ENCODE measurements at places on chromosomes 12 and 14.

DNA sequence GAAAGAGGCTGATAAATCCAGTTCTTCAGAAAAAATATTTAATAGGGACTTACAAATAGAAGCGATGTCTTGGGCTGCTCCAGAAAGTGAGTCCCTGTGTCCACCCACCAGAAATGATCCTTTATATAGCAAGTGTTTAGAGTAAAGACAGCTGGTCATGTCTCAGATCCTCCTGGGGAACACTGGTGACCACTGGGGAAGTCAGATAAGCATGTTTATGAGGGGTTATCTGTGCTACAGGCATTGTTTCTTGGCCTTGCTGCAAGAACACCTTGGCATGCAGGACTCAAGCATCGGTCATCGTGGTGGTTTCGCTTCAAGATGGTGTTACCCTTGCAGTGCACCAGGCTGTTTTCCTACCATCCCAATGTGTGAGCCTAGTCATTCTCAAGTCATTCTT, 27.2 kb downstream of the CPM start:
- DNase-seq = no peak

GRCh38 chr14:32343926-32344430, 14.9 kb downstream of the AKAP6 start:
- no peak for DNase-seq

- DNase-seq = no peak
Observed at GRCh38 chr14:20556500-20557211, 4.2 kb downstream of the RNASE9 start.

DNA sequence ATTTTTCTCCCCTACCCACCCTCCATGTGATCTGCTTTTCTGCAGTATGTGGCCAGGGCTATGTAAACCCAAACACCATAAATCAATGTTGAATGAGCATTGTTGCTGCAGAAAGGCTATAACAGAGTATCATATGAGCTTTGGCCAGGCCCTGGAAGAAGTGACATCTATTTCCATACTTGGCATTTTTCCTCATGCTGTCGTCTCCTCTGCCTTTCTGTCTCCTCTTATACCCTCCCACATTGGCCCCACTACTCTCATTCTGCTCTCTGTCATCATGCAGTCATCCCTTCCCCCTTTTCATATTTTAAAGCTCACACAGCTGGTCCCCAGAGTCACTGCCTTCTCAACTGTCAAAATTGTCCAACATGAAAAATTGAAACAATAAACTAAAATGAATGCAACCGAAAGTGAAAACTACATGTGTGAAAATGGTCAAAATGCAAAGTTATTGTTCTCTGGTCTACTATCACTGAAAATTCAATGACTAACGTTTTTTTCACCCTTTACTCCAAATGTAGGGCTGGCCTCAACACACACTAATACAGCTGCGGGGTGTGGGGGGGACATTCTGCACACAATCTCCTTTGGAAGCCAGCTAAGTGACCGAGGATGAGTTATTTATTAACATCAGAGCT, 290.7 kb upstream of the TMPO start:
- DNase-seq = peak; percentile 29

GRCh38 chr12:8035440-8036010, 3.0 kb downstream of the FOXJ2 start:
- no peak for DNase-seq

GRCh38 chr12:124779161-124780141, 84.2 kb downstream of the SCARB1 start:
- no peak for DNase-seq

- DNase-seq = no peak
Observed at GRCh38 chr12:17381211-17381610, 708.8 kb downstream of the RERGL start.

GRCh38 chr14:53672526-53672925, 284.1 kb downstream of the BMP4 start:
- no peak for DNase-seq

DNA sequence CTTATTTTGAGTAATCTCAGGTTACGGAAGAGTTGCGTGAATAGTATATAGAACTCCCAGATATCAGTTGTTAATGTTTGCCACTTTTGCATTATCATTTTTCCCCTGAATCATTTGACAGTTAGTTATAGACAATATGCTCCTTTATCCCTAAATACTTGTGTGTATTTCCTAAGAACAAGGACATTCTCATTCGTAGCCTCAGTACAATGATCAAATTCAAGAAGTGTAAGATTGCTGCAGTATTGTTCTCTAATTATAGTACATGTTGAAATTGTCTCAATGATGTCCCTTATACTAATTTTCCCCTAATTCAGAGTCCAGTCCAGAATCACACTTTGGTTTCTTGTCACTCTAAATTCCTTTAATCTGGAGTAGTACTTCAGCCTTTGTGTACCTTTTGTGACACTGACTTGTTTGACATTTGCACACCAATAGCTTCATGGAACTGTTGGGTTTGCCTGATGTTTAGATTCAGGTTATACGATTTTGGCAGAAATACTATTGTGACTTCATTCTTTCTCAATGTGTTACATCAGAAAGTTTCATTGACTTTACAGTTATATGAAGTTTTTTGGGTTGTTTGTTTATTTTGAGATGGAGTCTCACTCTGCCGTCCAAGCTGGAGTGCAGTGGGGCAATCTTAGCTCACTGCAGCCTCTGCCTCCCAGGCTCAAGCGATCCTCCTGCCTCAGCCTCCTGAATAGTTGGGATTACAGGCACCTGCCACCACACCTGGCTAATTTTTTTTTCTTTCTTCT, 13.1 kb downstream of the DYNC1H1 start:
- DNase-seq = no peak

GRCh38 chr14:102991376-102991775, 66.0 kb downstream of the CDC42BPB start:
- no peak for DNase-seq

- DNase-seq = no peak
Observed at GRCh38 chr12:119384340-119384739, 49.8 kb downstream of the CCDC60 start.

GRCh38 chr12:67590149-67590790, 58.3 kb upstream of the DYRK2 start:
- peak; percentile 73 for DNase-seq

GRCh38 chr14:31717294-31718085, 156.3 kb downstream of the NUBPL start:
- DNase-seq = no peak

DNA sequence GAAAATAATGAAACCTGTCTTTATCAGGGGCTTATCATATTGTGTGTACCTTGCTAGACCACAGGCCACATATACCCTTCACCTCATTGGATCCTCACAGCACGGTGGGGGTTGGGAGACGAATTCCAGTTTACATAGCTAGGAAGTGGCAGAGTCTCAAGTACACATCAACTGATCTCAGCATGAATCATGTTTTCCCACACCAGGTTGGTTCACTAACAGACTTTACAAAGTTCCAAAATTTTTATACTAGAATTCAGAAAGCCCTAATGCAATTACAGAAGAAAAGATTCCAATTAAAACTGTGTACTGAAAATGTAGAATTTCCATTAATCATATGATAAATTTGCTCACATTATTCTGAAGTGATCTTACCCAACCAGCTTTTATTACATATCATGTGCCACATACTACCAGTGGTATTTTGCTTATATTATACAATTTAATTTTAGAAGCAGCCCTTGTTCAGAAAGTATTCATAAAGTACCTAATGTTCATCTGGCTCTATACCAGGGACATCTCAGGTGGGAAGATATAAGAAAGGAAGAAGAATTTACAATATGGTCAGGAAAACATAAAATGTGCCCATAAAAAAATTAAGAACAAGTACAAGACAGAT, 196.2 kb downstream of the ITPR2 start:
- peak; percentile 4 for DNase-seq

- DNase-seq = no peak
Observed at GRCh38 chr12:59191372-59191771, 271.1 kb upstream of the LRIG3 start.

DNA sequence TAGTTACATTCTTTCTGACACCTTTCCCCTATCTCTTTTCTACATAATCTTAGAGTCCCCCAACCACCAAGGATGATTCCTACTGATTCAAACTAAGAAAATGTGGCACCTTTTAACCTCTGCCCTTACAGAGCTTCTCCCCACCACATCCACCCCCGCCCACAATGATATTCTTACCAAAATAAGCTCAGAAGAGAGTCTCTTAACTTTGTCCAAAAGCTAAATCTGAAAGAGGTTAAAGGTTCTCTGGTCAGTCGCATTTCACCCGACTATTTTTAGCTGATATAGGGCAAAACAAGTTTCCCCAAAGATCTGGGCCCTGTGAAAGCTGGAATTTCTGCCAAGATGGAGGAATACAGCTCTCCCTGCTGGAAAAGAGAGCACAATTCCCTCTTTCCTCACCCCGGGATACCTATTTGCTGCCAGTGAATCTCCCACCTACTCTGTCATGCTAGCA, 128.6 kb downstream of the ZFP36L1 start:
- DNase-seq = no peak

DNA sequence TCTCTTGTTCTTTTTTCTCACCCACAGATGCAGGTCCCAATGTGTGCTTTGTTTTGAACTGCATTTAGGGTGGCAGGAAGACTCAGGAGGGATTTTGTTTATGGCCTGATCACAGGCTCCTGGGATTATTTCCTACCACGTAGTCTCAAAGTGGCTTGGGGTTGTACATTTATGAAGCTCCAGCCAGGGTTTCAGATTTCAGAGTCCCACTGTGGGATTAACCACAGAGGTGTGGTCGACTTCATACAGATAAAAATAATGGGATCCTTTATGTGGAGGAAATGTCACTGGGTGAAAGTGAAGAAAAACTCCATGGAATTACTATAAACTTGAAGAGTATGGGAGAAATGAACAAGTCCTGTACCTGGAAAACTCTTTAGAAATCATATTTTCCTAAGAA, 14.2 kb upstream of the PPP1R1A start:
- no peak for DNase-seq

DNA sequence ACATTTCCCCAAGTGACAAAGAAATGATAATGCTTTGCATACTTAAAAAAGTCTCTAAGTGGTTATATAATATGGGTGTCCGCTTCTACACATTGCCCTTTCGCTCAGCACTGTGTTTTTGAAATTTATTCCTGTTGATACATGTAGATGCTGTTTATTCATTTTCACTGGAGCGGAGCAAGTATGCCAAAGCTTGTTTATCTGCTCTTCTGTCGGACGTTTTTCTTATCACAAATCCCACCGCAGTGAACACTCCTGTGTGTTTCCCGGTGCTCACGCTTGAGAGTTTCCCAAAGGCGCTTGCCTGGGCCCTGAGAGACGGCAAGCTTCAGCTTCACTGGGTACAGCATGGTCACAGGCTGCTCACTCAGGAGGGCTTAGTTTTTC, 50.2 kb downstream of the TPCN1 start:
- no peak for DNase-seq

DNA sequence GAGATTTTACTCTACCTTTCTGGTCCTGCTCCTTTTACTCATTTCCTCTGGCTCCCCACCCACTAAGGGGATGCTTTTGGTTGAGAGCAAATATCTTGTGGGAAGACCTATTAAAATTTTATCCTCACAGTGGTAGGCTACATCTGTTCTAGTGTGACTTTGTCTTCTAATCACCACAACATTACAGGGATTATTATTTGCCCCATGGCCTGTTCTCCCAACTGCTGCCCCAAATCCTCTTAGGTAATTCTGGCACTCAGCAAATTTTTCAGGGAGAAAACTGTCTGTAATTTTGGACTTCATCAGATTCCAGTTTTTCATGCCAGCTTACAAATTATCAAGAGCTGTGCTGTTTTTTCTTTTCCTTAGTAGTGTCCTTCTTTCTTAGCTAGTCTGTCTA, 172.3 kb downstream of the GPHN start:
- no peak for DNase-seq

GRCh38 chr12:47867495-47867941, 37.3 kb downstream of the VDR start:
- DNase-seq = no peak

GRCh38 chr12:41981758-41982157, 162.9 kb downstream of the GXYLT1 start:
- peak; percentile 67 for DNase-seq

GRCh38 chr14:61258985-61259384, 22.2 kb downstream of the TMEM30B start:
- no peak for DNase-seq

DNA sequence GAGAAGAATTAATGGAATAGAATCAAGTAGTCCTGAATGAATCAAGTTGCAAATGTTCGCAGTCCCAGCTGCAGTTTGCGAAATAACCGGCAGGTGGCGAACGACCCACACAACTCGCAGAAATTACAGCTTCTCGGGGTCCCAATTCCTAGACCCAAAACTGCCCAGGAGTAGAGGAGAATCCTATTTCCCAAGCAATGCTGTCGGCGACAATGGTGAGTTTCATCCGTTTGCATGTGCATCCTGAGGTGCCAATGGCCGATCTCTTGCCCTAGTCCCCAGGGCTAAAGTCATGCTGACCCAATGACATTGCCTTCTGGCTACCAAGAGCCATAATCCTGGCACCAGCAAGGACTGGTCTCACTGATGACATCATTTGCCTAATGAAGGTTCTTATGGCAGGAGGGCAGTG, 8.5 kb upstream of the ASCL1 start:
- DNase-seq = peak; percentile 82

DNA sequence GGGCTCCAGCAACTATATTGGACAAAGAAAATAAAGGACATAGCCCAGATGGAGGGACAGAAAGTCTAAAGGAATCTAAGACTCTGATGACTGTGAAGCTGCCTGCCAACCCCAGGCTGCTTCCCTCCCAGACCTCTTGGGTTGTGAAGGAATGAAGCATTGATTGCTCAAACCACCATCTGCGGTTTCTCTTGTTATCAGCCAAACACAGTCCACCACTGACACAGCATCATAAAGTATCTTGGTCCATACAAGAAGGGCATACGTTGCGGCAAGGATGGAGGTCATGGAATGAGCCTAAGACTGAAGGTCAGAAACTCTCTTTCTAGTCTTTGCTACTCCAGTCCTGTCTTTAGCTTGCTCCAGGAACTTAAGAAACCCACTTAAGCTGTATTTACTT, 58.5 kb upstream of the PLXNC1 start:
- DNase-seq = no peak

- DNase-seq = no peak
Observed at GRCh38 chr12:62977883-62978282, 42.9 kb upstream of the PPM1H start.

GRCh38 chr12:11706509-11707379, 57.3 kb downstream of the ETV6 start:
- DNase-seq = no peak

- DNase-seq = peak; percentile 87
Observed at GRCh38 chr14:32077081-32078022, at the start of gene ARHGAP5. Gene ARHGAP5, plus strand, starts transcription at chr14:32077304. Its CDS starts 13,366 bp downstream, at chr14:32090670.
